Stimulated activated CD4-positive, alpha-beta T cell treated with anti-CD3 and anti-CD28 coated beads, TNF-alpha, amount 100 ng/mL, for 48 hours (primary cell): ENCODE measurements at places on chromosomes 16 and 17.

GRCh38 chr16:72502594-72503005 lies 330.6 kb upstream of the PMFBP1 start:
- DNase-seq: no peak

- no peak for DNase-seq
Observed at GRCh38 chr17:28544402-28545140, 7.9 kb downstream of the UNC119 start.

- DNase-seq: no peak
Observed at GRCh38 chr17:67492824-67493517, 115.9 kb downstream of the PITPNC1 start.

DNA sequence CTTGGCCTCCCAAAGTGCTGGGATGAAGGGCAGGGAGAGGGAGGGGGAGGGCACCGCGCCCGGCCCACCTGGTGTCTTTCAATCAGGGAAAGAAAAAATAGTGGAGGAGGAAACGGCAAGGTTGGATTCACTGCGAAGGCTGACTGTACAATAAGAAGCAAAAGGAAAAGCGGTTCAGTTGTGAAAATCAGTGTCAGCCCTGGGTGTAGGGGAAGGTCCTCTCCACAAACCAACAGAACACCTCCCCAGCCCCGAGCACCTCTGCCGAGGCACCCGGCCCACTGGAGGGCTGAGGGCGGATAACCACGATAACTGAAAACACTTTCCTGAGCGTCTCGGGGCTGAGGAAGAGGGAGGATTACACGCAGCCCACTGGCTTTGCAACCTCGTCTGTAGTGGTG lies 1.4 kb upstream of the SPG7 start:
- no peak for DNase-seq

DNA sequence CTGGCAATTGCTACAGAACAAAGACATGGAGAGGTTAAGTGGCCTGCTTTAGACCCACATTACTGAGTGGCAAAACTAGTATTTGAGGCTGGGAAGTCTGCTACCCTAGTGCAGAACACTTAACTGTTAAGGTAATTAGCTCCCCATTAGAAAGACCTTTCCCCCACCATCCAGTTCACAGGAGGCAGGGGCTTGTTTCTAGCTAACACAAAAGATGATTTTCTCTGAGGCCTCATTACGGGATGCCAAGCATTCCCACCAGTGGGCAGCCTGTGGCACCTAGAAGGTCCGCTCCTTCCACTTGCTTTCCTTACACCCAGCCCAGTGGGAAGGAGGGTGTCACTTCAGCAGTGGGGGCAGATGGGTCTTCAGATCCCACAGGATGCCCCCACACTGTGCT lies 99.1 kb downstream of the RBFOX1 start:
- DNase-seq: no peak

DNA sequence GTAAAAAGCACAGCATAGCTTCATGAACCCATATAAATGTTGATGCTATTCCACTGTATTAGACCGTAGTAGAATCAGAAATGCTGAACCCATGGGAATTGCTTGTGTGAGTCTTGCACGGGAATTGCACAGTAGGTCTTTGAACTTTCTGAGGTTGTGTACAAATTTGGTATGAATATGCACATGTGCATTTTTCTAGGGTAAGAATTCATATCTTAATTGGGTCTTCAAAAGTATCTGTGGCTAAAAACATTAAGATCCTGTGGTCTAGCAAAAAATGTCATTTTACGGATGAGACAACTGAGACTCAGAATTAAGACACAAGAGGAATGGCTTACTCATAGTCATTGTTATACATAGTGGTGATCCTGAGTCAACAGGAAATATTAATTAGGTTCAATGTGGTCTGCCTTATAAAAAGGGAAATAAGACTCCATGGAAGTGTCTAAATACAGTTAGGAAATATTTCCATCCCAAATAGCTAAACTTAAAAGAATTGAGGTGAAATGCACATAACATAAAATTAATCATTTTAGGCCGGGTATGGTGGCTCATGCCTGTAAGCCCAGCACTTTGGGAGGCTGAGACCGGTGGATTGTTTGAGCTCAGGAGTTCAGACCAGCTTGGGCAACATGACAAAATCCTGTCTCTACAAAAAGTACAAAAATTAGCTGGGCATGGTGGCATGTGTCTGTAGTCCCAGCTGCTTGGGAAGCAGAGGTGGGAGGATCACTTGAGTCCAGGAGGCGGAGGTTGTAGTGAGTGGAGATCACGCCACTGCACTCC lies 22.8 kb downstream of the TAOK1 start:
- DNase-seq: no peak
